Right renal pelvis (tissue), 4 donors: ENCODE measurements at places on chromosomes 1 and 21. TPM values are rescaled to one million over a fixed set of nuclear protein-coding genes. Genes with fewer than 3 reads are reported as not detected.

GRCh38 chr1:192866241-192866868 lies 57.5 kb downstream of the RGS2 start:
- no peak for DNase-seq

- DNase-seq = no peak
Measured at GRCh38 chr1:58399176-58399575, 147.3 kb downstream of the OMA1 start.

Gene DMRTA2
- not detected for polyA plus RNA-seq

GRCh38 chr1:88801575-88802208 lies 89.7 kb downstream of the GTF2B start:
- DNase-seq = no peak

DNA sequence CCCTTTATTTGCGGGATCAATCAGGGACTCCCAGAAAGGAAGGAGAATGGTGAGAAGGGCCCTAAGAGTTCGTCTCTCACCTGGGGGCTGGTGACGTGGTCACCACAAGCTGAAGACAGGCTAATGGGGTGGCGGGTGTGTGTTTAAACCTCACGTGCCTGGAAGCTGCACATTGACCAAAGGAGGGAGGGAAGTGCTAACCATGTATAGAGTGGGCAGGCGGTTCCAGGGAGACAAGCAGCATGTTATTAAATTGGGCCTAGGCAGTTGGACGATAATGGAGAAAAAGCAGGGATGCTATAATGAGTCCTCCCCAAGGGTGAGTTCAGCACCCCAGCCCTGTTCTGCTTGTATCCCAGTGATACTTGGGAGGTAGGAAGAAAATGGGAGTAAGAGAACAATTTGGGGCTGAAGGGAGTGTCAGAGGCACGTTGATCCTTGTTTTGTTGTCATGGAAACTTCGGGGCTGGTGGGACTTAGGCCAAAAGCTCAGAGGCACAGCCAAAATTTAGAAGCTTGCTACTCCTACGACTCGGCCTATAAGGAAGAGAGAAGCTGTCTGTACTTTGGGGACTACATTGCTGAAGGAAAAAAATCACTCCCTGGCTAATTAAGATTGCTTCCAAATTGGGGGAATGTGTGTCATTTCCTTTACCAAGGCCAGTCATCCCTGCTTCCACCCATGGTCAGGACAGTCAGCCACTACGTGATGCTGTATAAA lies 33.2 kb upstream of the EPHA8 start:
- DNase-seq = peak; percentile 47

DNA sequence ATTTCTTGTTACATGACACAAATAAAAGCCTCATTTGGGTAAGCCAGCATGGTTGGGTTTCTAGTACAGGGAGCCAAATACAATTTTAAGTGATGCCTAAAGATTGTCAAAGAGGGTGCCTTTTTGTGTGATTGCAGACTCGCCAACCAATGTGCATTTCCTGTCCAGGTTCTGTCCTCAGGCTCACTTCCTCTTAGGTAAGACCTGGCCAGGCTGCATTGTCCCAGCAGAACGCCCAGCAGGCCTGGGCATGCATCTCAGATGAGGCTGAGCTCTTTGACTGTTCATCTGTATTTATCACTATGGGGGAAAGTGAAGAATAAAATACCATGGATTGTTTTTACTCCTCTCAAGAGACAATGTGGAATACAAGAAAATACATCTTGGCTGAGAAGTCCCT lies 49.7 kb downstream of the KCNC4 start:
- no peak for DNase-seq

GRCh38 chr1:16719571-16720350 lies 20.6 kb upstream of the RNU1-4 start:
- no peak for DNase-seq

- DNase-seq = no peak
Measured at GRCh38 chr1:228198977-228199590, 8.8 kb upstream of the OBSCN start.

- no peak for DNase-seq
Measured at GRCh38 chr1:205667909-205668643, 12.2 kb downstream of the SLC45A3 start.

DNA sequence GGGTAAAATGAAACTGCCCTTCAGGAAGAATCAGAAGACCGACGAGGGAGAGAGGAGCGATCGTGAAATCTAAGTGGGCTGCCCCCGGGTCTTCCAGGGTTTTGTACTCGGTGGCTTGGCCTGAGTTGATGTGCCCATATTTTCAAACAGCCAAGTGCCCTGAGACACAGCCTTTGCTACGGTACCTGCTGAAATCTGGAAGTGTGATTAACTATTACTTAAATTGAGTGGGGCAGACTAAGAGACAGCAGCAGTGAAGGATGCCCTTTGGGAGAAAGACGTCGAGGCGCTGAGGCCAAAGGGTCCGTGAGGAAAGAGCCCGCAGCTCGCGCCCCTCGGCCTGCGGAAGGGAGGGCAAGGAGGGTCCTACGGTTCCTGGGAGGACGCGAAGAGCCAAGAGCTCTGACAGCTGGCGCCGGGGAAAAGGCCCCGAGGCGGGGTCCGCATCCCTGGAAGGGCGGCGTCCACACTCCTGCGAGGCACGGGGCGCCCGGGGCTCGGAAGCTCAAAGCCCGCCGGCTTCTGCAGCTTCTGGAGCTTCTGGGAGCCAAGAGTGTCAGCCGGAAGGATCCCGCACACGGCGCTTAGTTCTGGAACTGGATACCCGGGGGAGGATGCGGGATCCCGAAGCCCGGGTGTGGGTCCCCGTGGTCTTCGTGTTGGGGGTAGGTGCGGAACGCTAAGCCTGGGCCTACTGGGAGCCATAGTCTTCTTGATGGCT lies 15.4 kb upstream of the RNU1-4 start:
- DNase-seq = no peak

DNA sequence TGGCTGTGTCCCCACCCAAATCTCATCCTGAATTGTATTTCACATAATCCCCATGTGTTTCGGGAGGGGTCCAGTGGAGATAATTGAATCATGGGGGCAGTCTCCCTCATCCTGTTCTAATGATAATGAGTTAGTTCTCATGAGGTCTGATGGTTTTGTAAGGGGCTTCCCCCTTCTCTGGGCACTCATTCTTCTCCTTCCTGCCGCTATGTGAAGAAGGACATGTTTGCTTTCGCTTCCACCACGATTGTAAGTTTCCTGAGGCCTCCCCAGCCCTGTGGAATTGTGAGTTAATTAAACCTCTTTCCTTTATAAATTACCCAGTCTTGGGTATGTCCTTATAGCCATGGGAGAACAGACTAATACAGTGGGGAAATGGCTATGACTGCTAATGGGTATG lies 72.7 kb upstream of the ZNF648 start:
- DNase-seq = no peak

Gene FLVCR1
- polyA plus RNA-seq = 20.8 TPM

GRCh38 chr21:45259206-45259840 lies 28.4 kb downstream of the POFUT2 start:
- no peak for DNase-seq

GRCh38 chr1:70092526-70092925 lies 112.9 kb downstream of the LRRC40 start:
- no peak for DNase-seq

DNA sequence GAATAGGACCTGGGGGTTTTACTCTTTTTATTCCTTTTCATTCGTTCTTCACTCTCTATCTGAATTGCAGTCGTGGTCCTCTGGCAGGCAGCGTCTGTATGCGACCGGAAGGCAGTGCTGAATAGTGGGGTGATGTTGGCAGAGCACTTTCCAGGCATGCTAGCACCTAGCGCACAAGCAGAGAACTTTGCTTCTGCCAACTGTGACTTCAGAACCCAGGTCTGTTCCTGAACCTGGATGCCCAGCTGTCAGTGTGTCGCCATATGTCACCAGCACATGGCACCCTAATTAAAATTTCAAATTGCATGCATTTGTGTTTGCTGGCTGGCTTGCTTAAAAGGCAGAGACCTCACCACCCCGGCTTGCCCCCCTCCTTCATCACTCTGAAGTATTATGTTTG lies 116.2 kb downstream of the NFIA start:
- no peak for DNase-seq

Gene S100B
- polyA plus RNA-seq = 2.6 TPM

GRCh38 chr1:98316286-98316905 lies 345.1 kb upstream of the SNX7 start:
- DNase-seq = no peak

DNA sequence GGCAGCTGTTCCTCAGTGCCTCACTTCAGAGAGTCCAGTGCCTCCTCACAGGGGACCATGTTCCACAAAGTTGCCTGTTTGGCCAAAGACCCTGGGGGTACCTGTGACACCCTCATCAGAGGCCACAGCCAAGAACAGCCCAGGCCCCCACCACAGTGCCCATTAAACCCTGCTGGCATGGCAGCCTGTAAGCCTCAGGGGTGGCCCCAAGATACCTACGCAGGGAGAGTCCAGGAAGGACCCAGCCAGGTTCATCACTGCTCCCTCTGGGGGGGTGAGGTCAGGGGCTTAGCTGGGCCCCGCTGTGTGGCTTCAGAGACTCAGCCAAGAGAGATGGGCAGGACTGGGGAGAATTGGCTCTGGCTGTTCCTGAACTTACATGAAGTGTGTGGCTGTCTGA lies 19.1 kb upstream of the PRDM16 start:
- no peak for DNase-seq

- no peak for DNase-seq
Measured at GRCh38 chr1:207847116-207847515, 63.8 kb downstream of the CD34 start.

Gene CGN
- 39.3 TPM for polyA plus RNA-seq

- no peak for DNase-seq
Measured at GRCh38 chr1:206555473-206555935, 48.2 kb downstream of the RASSF5 start.

- no peak for DNase-seq
Measured at GRCh38 chr21:46149205-46149901, 6.0 kb downstream of the FTCD start.

Gene APOBEC4
- polyA plus RNA-seq = not detected

Gene RNU1-2
- not detected for polyA plus RNA-seq

Gene SELL
- polyA plus RNA-seq = 1.9 TPM

Gene DIPK1A
- 9.5 TPM for polyA plus RNA-seq
